ENCODE measurements at places on chromosomes 1 and 21. TPM values are rescaled to one million over a fixed set of nuclear protein-coding genes. Genes with fewer than 3 reads are reported as not detected.

- DNase-seq, result no peak
Observed at GRCh38 chr1:241551759-241552638, 19.8 kb downstream of the KMO start.

- DNase-seq, result no peak
Observed at GRCh38 chr1:226121049-226121586, 58.6 kb downstream of the H3-3A start.

DNA sequence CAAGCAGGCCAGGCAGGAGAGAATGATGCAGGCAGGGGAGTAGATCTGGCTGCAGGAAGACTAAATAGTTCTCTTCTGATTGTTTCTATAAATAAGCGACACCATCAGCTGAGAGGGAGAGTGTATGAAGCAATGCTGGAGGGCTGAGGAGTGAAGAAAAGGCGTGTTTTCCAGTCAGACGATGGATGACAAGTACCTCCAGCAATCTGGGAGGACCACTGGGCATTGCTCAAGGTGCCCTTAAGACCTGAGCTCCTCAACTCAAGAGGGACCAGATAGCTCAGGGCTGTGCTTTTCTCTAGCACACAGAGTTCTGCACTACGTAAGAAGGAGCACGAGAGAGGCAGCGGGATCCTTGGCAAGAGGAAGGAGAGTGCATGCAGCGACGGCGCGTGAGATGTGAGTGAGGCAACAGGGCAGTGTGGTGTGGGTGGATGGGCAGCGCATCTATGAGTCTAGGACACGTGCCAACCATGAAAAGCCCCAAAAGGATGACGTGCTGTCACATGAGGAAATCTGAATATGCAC is 36.0 kb downstream of the PABPC4 start:
- no peak for DNase-seq

DNA sequence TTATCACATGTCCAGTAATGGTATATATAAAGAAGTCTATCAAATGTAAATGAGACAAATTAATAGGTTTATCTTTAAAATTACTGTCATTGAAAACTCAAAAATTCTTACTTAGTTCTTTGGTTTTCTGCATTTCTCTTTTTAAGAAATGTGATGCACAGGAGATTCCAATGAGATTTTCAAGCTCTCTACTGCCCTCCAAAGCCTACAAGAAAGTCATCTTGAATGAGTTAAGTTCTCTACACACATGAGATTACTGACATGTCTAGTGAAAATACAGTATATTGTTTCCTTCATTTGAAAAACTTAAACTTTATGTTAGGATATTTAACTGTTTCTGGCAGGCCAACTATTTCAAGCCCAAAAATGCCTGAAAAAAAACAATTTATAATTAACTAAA is 68.8 kb downstream of the ITGB3BP start:
- DNase-seq, result peak; percentile 36

DNA sequence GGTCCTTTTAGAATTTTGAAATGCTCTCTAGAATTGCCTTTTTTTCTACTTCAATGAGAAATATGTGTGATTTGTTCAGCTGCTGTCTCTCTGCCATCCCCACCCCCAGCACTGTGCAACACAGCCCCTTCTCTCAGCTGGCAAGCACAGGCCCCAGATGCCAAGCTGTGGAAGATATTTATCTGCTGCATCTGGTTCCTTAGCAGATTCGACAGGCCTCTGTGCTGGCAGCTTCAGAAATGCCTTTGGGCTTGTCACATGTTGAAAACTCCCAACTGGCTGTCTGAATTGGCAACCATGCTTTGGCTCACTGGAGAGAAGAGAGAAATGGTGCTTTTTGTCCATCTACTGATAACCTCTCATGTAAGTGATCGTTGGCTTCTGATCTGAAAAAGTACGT is 206.7 kb upstream of the C1orf87 start:
- DNase-seq, result no peak

DNA sequence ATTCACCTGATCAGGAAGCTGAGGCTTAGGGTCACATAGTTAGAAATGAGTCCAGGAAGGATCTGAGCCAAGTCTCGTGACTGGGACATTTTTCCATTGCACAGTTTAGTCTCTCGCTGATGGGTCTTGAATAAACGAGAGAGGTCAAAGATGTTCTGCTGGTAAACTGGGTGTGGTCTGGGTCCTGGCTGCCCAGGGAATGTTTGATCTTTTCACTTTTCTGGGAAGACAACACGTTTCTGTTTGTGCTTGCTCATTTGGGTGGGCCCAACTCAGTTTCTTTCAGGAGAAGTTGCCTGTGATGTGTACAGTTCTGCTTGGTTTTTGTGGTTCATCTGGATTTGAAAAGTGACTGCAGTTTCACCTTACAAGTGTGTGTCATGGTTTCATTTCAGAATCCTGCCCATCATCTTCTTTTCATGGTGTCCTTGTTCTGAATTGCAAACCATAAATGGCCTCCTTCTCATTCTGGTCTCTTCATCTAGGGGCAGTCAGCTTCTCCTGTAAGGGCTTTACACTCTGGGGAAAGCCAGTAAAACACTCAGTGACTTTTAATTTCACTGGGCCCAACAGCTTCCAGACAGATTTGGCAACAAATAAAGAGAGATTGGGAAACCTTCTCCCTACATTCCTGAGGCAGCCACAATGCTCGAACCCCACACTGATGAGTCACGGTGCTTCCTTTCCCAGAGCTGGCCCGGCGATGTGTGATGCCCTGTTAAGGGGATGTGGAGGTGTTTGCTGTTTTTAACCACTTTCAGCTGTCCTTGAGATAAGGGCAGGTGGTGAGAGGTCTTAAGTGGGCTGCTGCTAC is 7.2 kb upstream of the TACSTD2 start:
- DNase-seq, result peak; percentile 94

- no peak for DNase-seq
Observed at GRCh38 chr1:84720221-84720780, 30.0 kb upstream of the SSX2IP start.

The PIK3C2B gene
- 35.3 TPM for total RNA-seq

The ATP6V1G3 gene
- total RNA-seq, result not detected

GRCh38 chr1:228988664-228989063 is 253.4 kb downstream of the RHOU start:
- no peak for DNase-seq

GRCh38 chr1:26353976-26354820 is at the start of gene CRYBG2:
TSS of gene CRYBG2 (minus strand) at chr1:26354130. CDS start at chr1:26346657, 7,473 bp downstream.
- DNase-seq, result peak; percentile 90

The REN gene
- total RNA-seq, result 3.1 TPM

The S100A10 gene
- 400 TPM for total RNA-seq

GRCh38 chr1:234769986-234770795 is 160.2 kb upstream of the IRF2BP2 start:
- DNase-seq, result no peak

The TMEM52 gene
- total RNA-seq, result 29.1 TPM

- DNase-seq, result no peak
Observed at GRCh38 chr21:25465263-25465662, 142.0 kb downstream of the MRPL39 start.

The MYCL gene
- total RNA-seq, result 4.0 TPM

The GBP6 gene
- 0.17 TPM for total RNA-seq

DNA sequence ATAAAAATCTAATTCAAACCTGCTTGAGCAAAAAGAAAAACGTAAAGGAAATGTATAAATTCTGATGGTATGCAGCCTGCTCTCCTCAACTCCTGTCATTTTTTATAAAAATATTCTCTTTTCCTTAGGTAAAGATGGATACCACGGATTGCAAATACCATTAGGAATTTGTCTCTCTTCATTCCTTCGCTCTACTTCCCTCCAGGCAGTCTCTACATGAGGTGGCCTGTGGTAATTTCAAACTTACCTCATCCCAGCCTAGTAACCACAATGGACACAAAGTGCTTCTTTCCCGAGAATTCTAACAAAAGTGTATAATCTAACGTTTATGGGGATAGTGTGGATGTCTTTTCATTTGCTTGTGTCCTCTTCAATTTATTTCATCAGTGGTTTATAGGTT is 239.5 kb upstream of the LRRC7 start:
- DNase-seq, result no peak

GRCh38 chr1:201849372-201850052 is 20.6 kb downstream of the IPO9 start:
- no peak for DNase-seq

DNA sequence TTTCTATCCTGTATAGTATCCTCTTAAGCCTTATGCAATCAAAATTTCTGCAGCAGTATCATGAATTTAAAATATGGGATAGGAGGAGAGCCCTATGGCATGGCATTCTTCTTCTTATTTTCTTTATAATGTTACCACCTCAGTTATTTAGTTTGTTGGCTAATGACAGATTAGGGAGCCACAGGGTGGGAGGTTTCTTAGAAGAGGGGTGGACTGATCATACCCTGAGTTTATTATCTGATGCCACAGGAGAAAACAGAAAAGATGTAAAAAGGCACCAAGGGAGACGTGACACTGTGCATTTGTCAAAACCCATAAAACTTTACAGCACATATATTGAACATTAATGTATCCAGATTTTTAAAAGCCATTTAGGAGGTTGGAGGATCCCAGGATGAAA is 66.9 kb downstream of the LRRC8D start:
- DNase-seq, result no peak

The DHRS3 gene
- total RNA-seq, result 116 TPM

- no peak for DNase-seq
Observed at GRCh38 chr21:46092026-46092764, 5.7 kb upstream of the COL6A2 start.

DNA sequence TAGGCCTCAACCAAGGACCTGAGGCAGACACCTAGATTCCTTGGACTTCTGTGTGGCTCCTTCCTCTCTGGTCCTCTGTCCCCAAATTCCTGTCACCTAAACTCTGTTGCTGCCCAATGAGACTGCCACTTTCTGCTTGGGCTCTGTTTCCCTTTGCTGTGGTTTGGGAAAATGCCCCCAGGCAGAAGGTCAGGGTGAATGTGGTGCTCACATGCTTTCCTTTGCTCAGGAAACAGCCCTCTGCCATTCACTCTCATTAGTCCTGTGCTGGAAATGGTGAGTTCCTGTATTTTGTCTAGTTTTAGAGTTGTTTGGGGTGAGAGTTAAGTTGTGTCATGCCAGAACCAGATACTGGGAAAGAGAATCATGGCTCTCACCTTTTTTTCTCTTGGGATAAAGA is 22.7 kb upstream of the SHE start:
- DNase-seq, result no peak

DNA sequence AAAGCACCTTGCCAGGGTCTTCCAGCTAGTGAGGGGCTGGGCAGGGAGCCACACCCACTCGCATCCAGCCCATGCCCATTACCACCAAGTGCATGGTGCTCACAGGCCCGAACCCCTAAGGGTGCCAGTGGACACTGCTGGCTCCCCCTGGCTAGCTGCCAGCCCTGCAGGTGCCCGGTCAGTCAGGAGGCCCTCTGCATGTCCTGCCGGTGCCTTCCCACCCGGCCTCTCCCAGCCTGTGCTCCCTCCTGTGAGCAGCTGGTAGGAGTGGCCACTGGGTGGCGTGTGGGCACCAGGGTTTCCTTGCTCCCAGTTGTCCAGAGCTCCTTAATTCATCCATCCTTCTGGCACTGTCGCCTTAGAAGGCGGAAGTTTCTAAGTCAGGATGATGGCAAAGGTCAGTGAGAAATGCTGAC is 33.4 kb downstream of the QSOX1 start:
- DNase-seq, result peak; percentile 49

- no peak for DNase-seq
Observed at GRCh38 chr1:71393301-71393700, 312.5 kb upstream of the ZRANB2 start.

The FBXO44 gene
- total RNA-seq, result 23.5 TPM

- peak; percentile 72 for DNase-seq
Observed at GRCh38 chr1:89179343-89179742, 3.5 kb upstream of the GBP7 start.

GRCh38 chr1:173009597-173009996 is 41.1 kb downstream of the TNFSF18 start:
- no peak for DNase-seq

DNA sequence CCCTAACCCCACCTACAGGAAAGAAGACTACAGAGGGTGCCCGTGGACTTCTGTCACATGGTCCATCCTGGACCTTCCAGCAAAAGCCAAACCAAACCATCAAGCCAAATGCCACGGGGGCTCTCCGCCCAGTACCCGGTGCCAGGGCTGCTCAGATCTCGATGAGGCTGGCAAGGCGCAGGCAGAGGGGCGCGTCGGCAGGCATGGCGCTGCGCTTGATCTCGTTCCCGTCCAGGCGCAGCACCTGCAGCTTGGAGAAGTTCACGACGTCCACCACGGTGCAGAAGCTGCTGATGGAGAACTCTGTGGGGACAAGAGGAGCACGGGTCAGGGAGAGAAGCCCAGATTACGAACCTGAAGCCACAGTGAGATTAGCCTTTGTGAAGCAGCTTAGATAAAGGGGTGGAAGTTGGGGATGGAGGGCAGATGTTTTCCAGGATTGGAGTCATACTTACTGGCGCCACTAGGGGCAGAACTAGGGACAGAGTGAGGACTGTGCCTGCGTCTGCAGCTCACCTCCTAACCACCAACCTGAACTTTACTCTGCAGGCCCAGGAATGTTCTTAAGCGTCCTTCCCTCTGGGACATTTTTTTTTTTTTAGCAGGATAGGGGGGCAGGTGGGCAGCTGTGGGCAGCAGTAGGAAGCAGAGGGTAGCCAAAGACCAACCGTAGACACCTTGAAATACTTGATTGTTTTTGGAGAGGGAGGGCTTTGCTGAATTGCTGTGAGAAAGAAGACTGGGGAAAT is 8.6 kb downstream of the FMOD start:
- peak; percentile 71 for DNase-seq

DNA sequence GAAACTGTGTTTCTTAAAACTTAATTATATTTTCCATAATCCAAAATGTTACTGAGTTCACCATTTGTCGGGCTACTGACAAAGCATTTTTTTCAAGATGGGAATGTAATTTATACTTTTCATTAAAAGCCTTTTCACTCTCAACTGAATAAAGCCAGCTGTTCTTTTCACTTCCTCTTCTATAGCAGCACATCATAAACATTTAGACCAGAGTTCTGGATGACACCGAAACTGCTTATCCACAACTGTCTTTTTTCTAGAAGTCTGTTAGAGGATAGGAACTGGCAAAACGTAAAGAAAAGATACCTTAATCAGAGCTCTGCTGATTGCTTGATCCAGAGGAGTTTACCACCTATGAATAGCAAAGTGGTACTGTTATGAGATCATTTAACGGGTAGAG is 594.7 kb downstream of the ADGRL2 start:
- no peak for DNase-seq

DNA sequence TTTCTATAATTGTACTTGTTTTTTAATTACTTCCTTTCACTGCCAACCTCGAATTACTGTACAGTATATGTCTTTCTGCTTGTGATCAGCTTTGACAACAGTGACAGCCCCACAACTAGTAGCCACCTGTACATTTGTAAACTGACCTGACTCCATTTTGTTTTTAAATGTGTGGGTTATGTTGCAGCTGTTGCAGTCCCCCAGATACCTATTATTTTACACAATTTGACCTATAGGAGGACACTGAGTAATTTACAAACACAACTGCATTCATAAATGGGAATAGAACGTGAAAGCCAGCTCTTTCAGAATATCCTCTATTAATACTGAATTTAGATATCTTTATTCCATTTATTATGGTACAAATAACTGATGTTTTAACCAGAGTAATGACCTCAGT is 2.5 kb upstream of the VAMP3 start:
- no peak for DNase-seq

- DNase-seq, result peak; percentile 79
Observed at GRCh38 chr1:22250724-22251123, 107.8 kb upstream of the WNT4 start.
